ENCODE measurements at places on chromosomes 5 and 9. TPM values are rescaled to one million over a fixed set of nuclear protein-coding genes. Genes with fewer than 3 reads are reported as not detected.

NEURL1B gene
- 17.9 TPM for total RNA-seq

TMC1 gene
- not detected for total RNA-seq

SYK gene
- 6.3 TPM for total RNA-seq

PCDHA2 gene
- total RNA-seq: 0.20 TPM

HTR4 gene
- 7.9 TPM for total RNA-seq

MRPS27 gene
- 59.0 TPM for total RNA-seq

PCDHB12 gene
- 2.3 TPM for total RNA-seq

ARHGEF28 gene
- total RNA-seq: 2.9 TPM

SPATA31A3 gene
- not detected for total RNA-seq

FKTN gene
- 6.9 TPM for total RNA-seq

GRXCR2 gene
- 1.0 TPM for total RNA-seq

DNA sequence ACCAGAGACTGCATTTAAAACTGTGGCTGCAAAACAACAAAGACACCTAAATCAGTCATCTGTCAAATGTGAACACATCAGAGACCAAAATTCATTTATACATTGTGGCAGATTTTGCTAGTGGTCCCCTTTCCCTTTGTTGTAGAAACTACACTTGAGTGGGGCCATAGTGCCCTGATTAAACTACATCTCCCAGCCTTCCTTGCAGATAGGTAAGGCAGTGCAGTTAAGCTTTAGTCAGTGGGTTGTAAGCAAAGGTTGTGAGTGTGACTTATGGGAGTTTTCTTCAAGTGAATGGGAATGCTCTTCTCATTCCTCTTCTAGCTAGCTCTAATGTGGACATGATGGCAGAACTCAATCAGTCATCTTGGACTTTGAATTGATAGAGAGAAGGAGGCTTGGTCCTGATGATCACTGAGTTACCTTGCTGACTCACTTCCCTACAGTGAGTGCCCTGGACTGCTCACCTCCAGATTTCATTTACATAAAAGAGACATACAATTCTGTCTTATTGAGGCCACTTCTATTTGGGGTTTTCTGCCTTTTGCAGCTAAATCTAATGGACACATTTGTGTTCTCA, 35.2 kb upstream of the SPARC start:
- no peak for DNase-seq

DNA sequence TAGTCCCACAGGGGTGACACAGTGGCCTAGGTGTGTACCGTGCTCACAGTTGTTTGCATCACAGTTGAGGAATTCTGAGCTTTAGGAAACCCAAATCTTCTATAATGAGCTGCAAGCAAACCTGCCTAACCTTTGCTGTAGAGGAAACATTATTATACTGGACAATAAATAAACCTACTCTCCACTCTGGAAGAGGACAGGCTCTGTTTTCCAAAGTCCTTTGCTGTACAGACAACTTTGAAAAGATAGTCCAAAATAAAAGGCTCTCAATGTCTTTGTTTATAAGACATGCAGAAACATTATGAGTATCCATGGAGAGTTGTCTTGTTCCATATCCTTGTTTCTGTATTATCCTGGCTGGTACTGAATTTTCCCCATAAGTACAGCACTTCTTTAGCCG, 29.4 kb downstream of the ZNF131 start:
- no peak for DNase-seq

DNA sequence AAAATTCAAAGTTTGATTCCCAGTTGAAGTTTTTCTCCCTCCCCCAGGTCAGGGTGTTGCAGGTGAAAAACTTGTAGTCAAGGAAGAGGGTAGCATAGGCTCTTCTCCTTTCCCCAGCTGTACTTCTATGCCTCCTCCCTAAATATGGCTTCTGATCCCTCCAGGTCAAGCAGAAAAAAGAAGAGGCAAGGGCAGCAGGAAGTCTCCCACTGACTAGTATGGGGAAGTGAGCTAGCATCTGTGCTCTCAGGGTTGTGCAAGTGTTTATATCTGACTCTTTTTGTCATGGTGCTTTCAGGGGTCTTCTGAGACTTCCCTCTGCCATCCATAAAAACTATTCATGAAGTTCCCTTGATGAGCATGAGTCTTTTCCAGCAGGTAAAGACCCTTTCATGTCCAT, 76.0 kb downstream of the ATPSCKMT start:
- no peak for DNase-seq

GRCh38 chr9:79409182-79409823, 162.5 kb upstream of the TLE4 start:
- no peak for DNase-seq

- DNase-seq: no peak
Observed at GRCh38 chr5:57721226-57721625, 238.6 kb upstream of the ACTBL2 start.

DNA sequence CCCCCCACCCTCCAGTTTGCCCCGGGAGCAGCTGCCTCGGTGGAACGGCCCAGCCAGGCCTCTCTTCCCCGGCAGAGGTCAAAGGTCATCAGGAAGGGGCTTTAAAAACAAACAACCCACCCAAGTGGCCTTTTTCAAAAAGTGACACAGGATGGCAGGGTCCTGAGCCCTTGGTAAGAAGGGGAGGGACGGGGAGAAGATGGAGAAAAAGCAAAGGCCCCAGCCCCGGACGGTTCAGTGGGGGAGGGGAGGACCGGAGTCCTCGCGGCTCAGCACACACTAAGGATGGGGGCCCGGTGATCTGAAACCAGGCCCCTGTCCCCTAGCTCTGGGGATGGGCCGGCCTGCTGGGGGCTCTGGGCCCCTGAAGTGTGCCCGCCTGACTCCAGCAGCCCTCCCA, 1.1 kb downstream of the PRRX2 start:
- DNase-seq: no peak

DNA sequence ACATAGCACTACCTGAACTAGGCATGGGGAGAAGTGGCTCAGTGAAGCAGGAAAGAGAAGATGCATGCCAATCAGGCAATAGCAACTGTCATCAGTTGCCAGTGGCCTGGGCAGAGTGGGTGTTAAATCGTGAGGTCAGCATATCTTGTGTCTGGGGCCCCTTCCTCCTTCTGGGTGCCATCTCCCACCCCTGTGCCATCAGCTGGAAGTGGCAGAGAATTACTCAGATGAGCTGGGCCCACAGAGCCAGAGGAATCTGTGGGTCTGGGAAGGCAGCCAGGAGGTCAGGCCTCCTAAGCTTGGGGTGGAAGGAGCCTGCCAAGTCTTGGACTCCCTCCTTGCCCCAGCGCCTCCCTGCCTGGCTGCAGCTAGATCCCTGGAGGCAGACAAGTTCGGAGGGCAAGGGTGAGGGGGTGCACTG, 66.5 kb downstream of the GALNT12 start:
- DNase-seq: peak; percentile 56

- DNase-seq: no peak
Observed at GRCh38 chr9:85089188-85089969, 419.9 kb downstream of the NTRK2 start.

- no peak for DNase-seq
Observed at GRCh38 chr5:57816108-57816507, 333.5 kb upstream of the ACTBL2 start.

GRCh38 chr9:93590609-93591234, 14.3 kb downstream of the PHF2 start:
- DNase-seq: no peak

DNA sequence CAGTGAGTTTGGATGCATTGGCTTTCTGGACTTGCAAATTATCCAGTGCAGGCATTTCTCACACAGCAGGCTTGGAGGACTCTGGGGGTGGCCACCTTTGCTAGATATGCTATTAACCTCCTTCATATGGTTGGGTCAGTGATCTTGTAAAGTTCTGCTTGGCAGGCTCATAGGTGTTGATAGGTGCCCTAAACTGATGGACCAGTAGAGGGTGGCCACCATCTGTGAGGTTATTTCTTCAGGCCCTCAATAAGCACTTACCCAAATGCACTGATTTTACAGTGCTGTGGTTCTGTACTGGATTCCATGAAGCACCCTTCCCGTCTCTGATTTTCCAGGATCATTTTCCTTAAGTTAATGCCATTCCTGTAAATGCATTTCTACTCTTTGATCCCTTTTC, 216.3 kb downstream of the COMMD10 start:
- no peak for DNase-seq

DNA sequence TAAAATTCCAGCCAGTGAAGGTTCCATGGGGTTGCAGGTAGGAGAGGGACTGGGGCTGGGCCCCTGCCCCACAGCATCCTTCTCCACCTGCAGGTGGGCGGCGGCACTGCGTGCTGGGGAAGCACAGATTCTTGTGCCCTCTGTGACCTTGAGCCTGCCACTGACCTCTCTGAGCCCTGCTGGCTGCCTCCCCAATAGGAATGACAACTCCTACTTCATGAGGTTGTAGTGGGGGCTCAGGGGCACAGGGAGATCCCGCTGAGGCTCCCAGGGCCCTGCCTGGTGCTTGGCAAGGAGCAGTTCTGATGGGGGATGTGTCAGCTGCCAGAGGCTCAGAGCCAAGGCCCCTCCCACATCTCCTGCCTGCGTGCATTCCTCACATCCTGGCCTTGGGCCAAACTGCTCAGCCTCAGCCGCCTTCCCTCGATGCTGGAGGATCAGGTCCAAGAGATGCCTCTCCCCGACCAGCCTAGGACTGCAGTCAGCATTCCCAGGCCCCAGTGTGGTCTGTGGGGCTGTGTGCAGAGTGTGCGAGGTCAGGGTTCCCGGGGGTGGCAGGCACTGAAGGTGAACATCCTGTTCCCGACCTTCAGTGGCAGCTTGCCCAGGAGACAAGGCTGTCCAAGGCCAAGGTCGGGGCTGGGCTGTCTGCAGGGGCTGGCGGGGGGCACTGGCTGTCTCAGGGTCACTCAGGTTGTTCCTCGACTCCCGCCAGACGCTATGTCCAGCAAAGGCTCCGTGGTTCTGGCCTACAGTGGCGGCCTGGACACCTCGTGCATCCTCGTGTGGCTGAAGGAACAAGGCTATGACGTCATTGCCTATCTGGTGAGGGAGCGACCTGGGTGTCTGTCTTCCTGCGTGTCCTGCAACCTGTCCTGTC, 7.0 kb downstream of the ASS1 start:
- peak; percentile 88 for DNase-seq

GRCh38 chr5:16869821-16870796, 66.0 kb downstream of the MYO10 start:
- DNase-seq: no peak

- DNase-seq: no peak
Observed at GRCh38 chr9:84793251-84793650, 123.7 kb downstream of the NTRK2 start.

DNA sequence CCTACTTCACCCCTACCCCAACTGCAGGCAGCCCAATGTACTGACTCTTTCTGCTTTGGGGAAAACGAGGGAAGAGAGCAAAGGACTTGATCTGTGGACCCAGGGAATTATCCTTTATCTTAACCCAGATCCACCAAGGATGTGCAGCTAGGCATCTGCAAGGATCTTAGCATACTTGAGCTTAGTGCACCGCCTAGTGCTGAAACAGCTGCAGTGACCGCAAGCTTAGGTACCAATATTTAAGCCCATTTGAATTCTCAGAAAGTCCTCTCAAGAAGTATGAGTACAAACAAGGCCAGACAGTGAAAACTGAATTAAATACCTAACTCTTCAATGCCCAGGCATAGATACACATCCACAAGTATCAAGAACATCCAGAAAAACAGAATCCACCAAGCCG, 576.7 kb upstream of the ADAMTS16 start:
- no peak for DNase-seq

DNA sequence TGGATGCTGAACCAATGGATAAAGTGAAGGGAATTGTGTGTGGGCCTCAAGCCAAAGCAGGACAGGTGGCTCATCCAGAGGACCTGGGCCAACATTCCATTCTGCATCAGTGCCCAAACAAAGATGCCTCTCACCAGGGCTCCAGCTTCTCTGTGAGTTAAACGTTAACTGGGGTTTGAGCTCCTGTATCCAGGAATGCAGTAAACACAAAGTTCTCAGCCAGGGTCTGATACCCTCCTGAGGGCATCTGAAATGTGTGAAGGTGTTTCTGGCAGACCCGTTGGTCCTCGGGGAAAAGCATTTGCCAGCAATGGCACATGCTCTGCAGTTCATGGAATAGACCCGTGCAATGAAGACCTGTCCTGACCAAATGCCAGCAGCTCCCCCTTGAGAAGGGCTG, 33.9 kb upstream of the AOPEP start:
- no peak for DNase-seq

- no peak for DNase-seq
Observed at GRCh38 chr5:29935371-29935770, 1258.1 kb upstream of the CDH6 start.

- no peak for DNase-seq
Observed at GRCh38 chr9:93513606-93514005, 60.2 kb upstream of the FAM120AOS start.

DNA sequence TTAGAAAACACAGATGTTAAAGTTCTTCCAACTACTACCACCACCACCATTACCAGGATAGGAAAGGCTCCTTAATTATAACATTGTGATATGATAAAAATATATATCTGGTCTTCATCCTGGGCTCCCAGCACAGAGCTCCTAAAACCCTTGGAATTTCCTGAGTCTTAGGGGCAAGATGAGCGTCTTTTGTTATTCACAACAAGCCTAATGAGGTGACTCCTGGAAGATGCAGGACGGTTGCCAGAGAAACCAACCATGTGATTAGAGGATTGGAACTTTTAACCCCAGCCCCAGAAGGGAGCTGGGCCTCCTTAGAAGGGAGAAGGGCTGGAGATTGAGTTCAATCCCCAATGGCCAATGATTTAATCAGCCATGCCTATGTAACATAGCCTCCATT, 148.0 kb upstream of the ADRA1B start:
- no peak for DNase-seq
